ENCODE measurements at places on chromosomes 13 and 19.

- DNase-seq, result no peak
Measured at GRCh38 chr19:39463403-39463802, 17.2 kb upstream of the TIMM50 start.

- no peak for DNase-seq
Measured at GRCh38 chr13:44074611-44075010, 194.9 kb downstream of the LACC1 start.

DNA sequence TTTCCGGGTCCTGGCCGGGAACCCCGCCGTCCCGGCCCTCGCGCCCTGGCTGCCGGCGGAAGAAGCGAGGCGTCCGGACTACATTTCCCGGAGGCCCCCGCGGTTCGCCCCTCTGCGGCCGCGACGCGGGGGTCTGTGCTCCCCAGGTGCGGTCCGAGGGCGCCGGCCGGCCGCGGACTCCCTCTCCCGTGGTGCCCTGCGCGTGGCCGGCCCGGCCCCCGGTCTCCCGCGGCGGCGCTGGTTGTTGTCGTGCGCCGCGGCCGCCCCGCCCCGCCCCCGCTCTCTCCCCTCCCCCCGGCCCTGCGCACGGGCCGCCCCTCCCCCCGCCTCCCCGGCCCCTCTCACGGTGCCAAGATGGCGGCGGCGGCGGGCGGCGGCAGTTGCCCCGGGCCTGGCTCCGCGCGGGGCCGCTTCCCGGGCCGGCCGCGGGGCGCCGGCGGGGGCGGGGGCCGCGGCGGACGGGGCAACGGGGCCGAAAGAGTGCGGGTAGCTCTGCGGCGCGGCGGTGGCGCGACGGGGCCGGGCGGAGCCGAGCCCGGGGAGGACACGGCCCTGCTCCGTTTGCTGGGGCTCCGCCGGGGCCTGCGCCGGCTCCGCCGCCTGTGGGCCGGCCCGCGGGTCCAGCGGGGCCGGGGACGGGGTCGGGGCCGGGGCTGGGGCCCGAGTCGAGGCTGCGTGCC is at the start of gene KMT2B:
Gene KMT2B (plus strand): TSS at position 339 of the 680 bp plus-strand sequence. CDS start 16 bp downstream, at position 355.
- DNase-seq, result no peak

- no peak for DNase-seq
Measured at GRCh38 chr13:106865716-106866440, 297.9 kb upstream of the ARGLU1 start.

DNA sequence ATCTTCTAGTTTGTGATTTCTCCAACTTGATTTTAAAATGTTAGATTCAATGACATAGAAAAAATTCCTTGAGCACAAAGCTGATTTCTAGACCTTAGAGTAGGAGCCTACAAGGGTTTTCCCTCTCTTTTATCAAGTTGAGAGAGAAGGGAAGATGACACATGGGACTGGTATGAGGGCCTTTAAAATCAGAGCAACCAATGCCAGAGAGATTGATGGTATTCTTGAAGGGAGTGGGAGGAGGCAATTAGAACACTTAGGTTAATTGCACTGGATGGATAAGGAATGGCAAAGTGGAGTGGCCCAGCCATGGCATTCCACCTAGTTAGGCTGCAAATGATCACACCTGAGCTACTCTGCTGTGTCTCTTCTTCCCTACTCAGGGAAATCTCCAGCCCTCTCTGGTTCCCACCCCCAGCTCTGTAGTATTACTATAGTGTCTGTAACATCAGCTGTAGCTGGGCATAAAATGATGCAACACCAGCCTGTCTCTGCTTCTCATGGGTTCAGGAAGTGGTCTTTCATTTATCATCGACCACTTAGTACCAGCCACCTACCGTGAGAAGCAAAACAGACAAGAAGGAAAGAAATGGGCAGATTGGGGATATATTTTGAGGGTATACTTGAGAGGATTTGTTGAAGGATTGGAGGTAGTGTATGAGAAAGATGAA is 333.6 kb downstream of the DLEU7 start:
- no peak for DNase-seq

DNA sequence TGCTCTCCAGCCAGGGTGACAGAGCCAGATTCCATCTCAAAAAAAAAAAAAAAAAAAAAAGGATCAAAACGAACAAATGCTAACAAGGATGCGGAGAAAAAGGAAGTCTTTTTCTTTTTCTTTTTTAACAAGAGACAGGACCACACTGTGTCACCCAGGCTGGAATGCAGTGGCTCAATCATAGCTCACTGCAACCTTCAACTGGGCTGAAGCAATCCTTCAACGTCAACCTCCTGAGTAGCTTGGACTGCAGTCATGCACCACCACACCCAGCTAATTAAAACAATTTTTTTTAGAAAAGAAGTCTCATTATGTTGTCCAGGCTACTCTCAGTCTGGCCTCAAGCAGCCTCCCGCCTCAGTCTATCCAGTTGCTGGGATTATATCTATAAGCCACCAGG is 20.8 kb upstream of the OR7A17 start:
- no peak for DNase-seq

Measured in NCI-H524 (cell line).